Spleen (tissue), 13 donors: ENCODE measurements at places on chromosomes 12 and 14.
A peak's percentile ranks its signal among the peaks of the same experiment; 100 is the strongest.

- no peak for DNase-seq
Measured at GRCh38 chr12:98909746-98910145, 264.7 kb downstream of the APAF1 start.

- no peak for DNase-seq
Measured at GRCh38 chr12:46803517-46803916, 22.3 kb downstream of the SLC38A4 start.

DNA sequence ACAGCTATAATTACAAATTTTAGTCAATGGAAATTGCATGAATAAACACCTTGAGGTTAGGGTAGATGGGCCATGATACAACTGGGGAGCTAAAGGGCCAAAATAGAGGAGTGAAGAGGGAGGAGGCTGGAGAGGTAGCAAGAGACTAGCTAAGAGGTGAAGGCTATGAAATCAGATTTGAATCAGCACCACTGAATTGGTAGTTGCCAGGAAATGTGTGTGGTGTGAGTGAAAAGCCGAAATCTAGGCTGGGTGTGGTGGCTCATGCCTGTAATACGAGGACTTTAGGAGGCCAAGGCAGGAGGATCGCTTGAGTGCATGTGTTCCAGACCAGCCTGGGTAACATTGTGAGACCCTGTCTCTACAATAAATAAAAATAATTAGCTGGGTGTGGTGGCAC lies 22.7 kb downstream of the YY1 start:
- no peak for DNase-seq

DNA sequence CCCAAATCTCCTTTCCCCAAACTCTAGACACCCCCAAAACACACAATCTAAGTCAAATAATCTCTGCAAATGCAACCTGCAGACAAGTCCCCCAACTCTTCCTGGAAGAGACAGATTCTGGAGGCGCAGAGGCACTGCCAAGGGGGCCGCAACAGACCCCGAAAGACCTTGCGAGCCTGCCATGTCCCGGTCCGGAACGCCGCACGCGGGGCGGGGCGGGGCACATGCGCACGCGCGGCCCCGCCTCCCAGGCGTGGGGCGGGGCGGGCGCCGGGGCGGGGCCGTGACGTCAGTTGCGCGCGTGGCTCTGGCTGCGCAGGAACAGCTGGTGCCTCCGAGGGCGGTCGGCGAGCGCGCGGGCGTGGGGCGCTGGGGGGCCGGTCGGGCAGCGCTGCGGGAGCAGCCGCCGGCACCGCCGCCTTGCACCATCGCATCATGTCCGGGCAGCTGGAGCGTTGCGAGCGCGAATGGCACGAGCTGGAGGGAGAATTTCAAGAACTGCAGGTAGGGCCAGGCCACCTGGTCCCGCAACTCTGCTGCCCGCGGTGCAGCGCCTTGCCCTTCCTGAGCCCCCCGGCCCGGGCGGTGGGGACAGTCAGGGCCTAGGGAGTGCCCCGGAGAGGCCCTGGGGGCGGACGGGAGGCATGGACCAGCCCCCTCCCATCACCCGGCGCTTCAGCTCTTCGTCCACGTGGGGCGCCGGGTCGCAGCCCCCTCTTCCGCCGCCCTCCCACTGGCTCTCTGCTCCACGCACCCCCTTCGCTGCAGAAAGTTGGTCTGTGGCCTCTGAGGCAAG lies at the start of gene TMEM120B:
Gene TMEM120B, plus strand, starts transcription at position 292 of the 796 bp plus-strand sequence. Its CDS starts 144 bp downstream, at position 436.
- DNase-seq, result peak; percentile 96

GRCh38 chr12:14827043-14827442 lies 13.1 kb upstream of the SMCO3 start:
- no peak for DNase-seq

- no peak for DNase-seq
Measured at GRCh38 chr12:16560273-16560672, 45.7 kb downstream of the LMO3 start.

DNA sequence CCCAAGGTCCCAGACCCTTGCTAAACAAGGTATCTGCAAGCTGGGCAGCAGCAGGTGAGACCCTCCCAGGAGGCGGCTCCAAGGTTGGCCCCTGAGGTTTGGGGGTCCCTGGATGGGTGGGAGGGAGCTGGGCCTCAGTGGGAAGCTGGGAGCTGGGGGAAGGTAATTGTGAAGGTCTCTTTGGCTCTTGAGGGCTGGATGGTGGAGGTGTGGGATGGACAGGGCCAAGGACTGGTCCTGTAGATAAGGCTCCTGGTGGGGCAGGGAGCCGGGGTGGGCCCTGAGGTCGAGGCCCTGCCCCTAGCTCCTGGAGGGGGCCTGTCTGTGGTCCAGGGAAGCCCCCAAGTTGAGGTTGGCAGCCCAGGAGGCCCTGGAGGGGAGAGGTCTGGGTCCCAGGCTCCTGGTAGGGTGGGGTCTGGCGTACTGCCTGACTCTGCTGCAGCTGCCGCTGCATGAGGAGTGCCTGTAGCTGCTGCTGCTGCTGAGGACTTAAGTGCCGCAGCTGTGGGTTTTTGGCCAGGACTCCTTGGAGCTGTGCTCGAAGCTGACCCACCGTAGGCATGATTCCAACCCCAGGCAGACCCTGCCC lies 13.1 kb upstream of the PRKAG1 start:
- no peak for DNase-seq

DNA sequence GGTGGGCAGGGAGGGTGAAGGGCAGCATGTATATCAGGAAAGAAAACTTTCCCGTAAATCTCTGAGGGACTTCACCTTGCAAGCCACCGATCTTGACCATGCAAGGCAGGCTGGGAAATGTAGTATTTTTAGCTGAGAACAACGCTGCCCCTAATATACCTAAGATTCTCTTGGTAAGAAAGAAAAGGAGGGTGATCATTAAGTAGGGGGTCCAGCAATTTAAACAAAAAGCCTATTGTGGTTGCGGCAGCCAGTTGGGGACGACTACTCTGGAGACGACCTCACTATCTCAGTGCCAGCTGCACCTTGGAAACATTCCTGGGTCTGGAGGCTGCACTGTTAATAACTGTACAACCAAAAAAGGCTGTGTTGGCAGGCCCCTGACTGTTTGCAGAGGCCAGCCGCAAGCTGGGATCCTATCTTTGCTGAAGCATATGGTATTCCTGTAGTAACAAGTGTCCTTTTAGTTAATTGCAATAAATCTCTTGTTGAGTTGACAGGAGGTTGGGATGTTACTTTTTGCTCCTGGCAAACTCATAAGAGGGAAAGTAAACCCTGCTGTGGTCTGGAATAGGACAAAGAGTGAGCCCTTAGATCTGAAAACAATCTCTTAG lies 6.4 kb downstream of the APOLD1 start:
- no peak for DNase-seq

DNA sequence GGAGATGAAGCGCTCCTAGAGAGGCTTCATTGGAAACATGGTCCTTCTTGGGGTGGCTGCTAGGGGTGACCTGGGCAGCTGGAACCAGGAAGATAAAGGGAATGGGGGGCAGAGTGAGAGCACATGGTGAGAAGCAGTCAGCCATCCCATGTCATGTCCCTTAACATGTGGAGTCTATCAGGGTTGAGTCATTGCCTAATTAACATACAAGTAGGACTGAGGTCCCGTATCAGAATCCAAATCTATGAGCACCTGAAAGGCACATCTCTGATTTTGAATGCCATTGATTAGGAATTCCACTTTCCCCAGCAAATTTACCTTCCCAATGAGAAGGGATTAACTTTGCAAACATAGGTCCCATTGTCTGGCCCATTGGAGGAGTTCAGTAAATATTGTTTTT lies 20.3 kb upstream of the PPP1R1A start:
- no peak for DNase-seq

- no peak for DNase-seq
Measured at GRCh38 chr12:100476013-100476751, 2.5 kb downstream of the NR1H4 start.

DNA sequence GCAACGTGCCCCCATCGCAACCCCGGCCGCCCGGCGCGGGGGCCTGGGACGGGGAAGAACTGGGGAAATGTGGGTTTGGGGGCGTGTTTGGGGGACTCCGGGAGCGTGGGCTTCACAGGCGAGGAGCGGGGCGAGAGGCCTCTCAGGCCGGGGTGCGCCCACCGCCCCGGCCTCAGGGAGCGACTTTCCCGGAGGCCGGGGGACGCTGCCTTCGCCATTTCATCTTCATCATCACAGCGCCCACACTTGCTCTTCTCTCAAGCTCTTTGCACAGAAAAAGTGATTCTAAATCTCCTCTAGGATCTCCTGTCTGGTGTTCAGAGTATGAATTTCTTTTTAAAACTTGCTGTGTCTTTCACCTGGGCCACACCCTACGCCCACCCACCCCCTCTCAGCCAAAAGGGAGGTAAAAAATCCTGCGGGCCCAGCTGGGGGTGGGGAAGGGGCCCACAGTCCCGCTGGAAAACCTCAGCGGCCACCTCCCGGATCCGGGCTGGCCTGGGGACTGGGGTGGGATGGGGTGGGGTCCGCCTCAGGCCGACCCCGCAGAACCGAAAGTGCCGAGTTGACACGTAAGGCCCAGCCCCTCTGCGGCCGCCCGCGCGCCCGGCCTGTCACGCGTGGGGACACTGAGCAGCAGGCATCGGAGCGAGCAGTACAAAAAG lies 7.4 kb downstream of the CDKN1B start:
- peak; percentile 96 for DNase-seq

DNA sequence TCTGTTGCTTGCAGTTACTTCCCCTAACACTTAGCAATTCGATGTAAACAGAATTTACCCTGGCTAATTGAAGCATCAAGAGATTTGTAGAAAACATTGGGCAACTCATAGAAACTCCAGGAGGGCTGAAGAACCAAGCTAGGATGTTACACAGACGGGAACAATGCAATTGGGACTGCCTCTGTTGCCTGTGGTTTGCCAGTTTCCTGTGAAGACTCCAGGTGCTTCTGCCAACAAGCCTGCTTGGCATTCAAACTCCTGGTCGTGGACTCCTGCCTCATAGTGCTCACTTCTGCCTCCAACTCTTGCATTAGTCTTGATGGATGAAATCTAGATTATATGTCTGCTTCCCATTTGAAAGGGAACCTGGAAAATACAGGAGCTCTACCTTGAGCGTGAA lies 246.0 kb downstream of the BMP4 start:
- no peak for DNase-seq

DNA sequence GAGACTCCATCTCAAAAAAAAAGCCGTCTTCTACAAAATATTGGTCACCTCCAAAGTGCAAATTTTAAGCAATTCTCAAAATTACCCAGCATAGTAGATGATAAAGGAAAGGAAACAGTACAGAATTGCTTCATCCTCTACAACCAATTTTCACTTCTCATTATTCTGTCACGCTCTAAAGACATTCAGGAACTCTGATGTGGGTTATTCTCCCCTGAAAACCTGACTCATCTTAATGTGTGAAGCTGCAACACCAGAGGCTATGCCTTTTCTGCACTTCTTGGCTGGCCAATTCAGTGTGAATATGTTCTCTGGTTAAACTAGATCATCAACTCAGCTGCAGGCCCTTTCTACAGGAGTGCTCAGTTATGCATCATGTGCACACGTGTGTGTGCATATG lies 11.0 kb downstream of the PTGER2 start:
- DNase-seq, result no peak
